ENCODE measurements at places on chromosomes 5 and 9. TPM values are rescaled to one million over a fixed set of nuclear protein-coding genes. Genes with fewer than 3 reads are reported as not detected.

ERCC8 gene
- 15.8 TPM for total RNA-seq

GRCh38 chr9:78821126-78821822, 524.3 kb downstream of the PSAT1 start:
- no peak for DNase-seq

DNA sequence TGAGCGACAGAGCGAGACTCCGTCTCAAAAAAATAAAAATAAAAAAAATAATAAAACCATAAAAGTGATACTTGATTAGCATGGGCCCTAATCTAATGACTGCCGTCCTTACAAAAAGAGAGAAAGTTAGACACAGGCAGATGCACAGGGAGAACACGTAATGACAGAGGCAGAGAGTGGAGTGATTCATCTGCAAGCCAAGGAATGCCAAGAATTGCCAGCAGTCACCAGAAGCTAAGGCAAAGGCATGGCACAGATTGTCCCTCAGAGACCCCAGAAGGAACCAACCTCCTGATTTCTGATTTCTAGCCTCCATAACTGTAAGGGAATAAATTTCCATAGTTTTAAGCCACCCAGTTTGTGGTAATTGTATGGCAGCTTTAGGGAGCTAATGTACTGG, 79.6 kb upstream of the FREM1 start:
- DNase-seq = no peak

DNA sequence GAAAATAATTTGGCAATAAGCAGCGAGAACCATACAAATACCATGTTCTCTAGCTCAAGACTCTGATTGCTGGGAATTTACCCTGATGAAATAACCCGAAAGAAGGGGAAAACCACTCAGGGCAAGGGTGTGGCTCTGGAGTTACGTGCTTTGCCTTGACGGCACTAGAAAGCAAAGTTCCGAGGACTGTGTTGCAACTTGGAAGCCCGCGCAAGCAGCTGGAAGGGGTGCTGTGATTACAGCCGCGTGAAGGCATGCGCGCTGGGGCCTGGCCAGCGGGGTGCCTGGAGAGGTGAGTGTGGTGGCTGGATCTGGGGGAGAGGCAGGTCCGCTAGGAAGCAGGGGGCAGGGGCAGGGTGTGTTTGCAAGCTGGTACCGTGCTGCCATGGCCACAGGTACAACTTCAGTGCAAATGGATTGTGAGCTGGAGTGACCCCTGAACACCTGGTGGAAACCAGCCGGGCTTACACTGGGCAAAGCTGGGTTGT, 52.6 kb upstream of the CNOT6 start:
- DNase-seq = no peak

DNA sequence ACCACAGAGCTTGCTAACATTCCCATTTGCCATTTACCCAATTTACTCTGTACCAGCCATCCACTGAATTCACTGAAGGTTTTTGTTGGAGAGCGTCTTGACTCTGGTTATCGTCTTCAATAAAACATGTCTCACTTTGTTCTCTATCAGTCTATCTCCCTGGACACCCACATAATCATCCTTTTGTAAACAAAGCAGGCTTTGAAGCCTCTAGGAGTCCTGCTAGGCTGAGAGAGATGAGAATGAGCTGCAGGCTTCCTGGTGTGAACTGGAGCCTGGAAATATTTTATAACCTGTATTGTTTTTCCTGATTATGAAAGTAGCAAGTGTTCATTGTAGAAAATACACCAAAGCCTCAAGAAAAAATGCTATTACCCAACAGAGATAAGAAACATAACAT, 140.6 kb upstream of the ZNF366 start:
- DNase-seq = no peak

- DNase-seq = no peak
These were observed 147.4 kb downstream of the ACTBL2 start for GRCh38 chr5:57335092-57335660.

- DNase-seq = no peak
These were observed 47.6 kb downstream of the ACO1 start for GRCh38 chr9:32431940-32432555.

DNA sequence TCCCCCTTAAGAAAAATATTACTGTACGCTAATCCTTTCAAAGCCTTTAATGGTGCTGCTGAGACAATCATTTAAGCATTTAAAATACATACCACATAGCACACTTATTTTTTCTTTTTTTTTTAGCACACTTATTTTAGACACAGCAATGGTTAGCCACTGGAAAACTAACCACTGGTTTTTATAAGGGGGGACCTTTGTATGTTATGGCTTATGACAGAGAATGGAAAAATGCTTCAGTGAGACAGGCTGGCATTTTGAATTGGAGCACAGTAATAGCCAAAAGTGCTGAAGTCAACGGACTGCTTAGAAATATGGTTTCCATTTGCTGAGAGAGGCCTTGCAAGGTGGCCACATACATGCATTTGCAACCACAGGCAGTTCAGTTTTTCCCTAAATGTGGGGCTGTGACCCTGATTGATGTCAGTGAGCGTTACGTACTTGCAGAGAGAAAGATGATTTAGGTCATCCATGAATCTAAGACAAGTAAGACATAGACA, 28.5 kb downstream of the AOPEP start:
- DNase-seq = no peak
